ENCODE measurements at places on chromosomes 3 and 15.
A peak's percentile ranks its signal among the peaks of the same experiment; 100 is the strongest.

DNA sequence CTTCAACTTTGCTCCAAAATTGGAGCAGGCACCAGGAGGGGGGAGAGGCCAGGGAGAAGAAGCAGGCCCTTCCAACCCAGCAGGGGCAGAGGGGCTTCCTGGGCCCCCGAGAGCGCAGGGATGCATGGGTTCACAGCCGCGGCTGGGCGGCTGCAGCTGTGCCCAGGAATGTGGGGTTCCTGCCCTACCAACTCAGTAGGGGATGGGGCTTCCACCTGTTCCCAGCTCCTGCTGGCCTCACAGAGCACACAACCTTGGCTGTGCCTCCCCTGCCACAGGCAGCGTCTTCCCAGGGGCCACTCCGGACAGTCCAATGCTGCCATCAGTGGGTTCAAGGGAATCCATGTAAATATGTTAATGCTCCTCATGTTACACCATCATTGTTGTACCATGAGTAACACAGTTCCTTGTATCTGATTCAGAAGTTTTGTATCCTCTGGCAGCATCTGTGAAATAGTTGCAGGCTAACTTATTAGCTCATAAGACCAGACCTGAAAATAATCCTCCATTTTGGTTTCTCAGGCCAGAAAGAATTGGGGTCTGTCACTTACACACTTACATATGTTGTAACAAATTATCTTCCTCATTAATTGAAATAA, 12.1 kb upstream of the SIAH2 start:
- no peak for DNase-seq

DNA sequence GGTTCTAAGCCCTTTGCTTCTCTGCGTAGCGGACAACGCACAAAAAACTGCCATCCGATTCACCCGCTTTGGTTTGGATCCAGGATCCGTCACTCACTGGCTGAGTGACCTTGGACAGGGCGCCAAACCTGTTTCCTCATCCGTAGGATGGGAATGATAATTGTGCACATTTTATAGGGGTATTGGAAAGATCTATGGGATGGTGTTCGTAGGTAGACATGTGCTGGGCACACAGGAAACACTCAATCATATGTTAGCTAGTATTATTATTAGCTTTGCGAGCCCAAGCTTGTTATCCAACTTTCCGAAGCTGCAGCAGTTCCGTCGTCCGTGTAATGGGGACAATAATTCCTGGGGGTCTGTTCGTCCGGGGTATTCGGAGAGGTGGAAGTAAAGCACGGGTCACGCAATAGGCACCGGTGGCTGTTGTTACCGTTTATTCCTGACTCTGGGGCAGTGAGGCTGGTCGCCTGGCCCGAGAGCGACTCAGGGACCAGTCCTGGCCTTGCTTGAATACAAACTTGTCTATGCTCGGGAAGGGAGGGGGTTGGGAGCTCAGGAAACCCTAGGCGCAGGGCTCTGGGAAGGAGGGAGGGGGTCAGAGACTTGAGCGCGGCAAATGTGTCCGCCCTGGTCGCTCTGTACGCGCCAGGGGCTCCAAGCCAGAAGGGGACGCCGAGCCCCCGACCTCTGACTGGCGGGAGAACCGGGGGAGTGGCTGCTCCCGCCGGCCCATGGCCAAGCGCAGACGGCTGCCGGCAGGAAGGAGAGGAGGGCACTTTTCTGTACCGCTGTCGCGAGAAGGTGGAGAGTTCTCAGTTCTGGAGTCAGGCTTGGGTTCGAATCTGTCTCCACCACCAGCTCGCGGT, 1.3 kb downstream of the SPSB4 start:
- DNase-seq: no peak

GRCh38 chr15:70569091-70569713, 194.2 kb downstream of the UACA start:
- DNase-seq: no peak

DNA sequence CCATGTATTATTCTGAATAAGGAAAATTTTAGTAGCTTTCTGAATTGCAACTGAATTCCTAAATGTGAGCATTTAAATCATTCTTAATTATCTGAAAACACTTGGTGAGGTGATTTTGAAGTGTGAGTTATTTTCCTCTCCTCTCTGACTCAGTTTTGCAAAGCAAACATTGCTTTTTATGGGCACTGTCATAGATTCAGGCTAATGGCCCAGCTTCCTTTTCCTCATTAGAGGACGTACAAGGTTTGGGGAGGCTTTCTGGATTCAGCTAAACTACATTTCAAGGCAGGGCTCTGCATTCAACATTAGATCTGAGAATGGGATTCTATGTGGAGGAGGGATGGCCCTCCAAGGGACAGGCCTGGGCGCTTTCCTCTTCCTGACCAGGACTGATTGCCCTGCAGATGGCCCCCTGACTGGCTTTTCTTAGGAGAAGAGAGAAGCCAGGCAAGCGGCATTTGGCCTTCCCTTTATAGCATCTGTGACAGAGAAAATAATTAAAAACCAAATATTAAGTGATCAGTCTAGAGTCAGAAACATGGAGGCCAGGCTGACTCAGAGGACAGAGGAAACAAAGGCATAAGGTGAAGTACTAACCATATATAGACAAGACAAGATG, 53.0 kb upstream of the STXBP5L start:
- DNase-seq: no peak

GRCh38 chr3:127834771-127835170, 12.5 kb upstream of the MGLL start:
- no peak for DNase-seq

- DNase-seq: no peak
These were observed 290.4 kb upstream of the C2CD4B start for GRCh38 chr15:62455441-62455921.

DNA sequence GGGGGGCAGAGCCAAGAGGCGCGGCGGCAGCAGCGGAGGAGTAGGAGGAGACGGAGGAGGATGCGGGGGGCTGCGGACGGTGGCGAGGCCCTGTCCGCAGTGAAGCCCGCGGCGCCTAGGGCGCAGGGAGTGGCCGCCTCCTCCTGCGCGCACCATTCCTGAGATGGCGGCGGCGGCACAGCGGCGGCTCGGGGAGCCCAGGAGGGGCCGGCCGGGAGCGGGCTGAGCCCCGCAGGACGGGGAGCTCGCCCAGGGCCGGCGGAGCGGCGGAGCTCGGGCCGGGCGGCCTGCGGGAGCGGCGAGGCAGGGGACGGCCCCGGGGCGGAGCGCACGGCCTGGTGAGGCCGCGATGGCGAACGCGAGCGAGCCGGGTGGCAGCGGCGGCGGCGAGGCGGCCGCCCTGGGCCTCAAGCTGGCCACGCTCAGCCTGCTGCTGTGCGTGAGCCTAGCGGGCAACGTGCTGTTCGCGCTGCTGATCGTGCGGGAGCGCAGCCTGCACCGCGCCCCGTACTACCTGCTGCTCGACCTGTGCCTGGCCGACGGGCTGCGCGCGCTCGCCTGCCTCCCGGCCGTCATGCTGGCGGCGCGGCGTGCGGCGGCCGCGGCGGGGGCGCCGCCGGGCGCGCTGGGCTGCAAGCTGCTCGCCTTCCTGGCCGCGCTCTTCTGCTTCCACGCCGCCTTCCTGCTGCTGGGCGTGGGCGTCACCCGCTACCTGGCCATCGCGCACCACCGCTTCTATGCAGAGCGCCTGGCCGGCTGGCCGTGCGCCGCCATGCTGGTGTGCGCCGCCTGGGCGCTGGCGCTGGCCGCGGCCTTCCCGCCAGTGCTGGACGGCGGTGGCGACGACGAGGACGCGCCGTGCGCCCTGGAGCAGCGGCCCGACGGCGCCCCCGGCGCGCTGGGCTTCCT, at the start of gene GPR27:
GPR27 (plus strand) TSS at position 155 of the 909 bp plus-strand sequence; CDS start at position 350, 195 bp downstream.
- DNase-seq: peak; percentile 28

DNA sequence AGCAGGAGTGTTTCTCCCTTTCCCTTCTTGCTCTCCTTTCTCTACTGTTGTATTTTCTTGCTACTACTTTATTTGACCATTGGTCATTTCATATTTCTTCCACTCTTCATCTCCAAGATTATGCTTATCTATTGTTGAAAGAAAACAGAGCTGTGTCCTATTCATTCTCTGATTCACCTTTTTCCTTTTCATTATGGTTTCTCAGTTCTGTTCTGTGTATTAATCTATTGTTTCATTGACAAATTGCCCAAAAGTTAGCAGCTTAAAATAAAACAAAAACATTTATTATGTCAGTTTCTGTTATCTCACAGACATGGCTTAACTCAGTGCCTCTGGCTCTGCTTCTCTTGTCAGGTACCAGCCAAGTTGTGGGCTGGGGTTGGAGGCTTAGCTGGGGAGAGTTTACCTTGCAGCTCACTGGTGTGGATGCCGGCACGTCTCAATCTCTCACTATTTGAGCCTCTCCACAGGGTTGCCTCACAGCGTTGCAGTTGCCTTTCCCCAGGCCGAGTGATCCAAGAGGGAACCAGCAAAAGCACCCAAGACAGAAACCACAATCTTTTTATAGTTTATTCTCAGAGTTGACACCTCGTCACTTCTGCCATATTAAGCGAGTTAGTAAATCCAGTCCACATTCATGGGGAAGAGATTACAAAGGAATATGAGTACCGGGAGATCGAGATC, 36.9 kb upstream of the FILIP1L start:
- DNase-seq: no peak

- DNase-seq: no peak
These were observed 56.8 kb downstream of the DNAH1 start for GRCh38 chr3:52372822-52373504.

GRCh38 chr3:38345879-38346586, 552 bp upstream of the XYLB start:
- no peak for DNase-seq

DNA sequence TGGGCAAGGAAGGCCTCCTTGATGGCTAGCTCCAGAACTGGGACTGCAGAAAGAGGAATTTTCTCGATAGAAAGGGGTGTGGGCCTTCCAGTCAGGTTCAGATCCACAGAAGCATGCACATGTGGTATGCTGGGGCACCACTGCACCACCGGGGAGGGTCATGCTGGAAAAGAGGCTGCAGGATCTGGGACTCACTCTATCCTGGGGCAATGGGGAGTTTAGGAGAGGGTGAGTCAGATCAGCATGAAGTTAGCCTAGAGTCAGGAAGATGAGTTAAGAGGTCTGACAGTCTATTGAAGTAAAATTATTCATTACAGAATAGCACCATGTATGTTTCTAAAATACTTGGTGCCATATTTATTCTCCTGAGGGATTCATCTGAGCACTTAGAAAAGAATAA, 130.2 kb upstream of the TOPAZ1 start:
- no peak for DNase-seq

GRCh38 chr3:195133462-195133861, 137.5 kb downstream of the XXYLT1 start:
- DNase-seq: peak; percentile 12

DNA sequence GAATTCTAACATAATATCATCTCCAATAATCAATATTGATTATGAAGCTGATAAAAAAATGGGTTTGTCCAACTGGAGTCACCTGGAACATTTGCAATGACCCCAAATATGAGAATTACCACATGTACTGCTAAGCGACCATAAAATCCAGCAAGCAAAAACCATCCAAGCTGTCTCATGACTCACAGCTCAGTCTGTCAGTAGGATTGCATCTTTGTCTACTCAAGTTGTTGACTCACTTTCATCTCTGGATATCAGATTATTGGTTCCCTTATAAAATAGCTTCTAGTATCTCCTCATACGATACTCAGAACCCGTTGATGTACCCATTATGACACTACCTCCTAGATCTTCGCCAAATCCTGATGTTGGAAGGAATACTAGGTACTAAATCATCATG, 209.8 kb upstream of the ATP11B start:
- DNase-seq: no peak

- no peak for DNase-seq
These were observed 768.5 kb upstream of the CFAP20DC start for GRCh38 chr3:59818033-59818918.

DNA sequence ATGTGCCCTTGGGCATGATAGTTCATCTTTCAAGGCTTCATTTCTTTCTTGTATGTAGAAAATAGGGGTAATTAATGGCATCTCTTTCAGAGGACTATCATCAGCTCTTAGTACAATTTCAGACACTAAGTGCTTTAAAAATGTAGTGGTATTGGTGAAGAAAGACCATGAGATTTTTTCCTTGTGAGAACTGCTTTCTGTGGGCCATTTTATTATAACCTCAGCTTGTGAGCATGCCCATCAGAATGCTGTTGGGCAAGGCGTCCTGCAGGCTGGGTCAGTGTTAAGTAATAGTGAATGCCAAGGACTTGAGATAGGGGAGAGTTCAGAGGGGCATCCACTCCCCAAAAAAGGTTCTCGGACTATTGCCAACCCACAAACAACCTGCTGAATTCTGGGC, 187.9 kb downstream of the GHSR start:
- DNase-seq: no peak

- DNase-seq: no peak
These were observed 53.5 kb downstream of the SUCNR1 start for GRCh38 chr3:151926956-151927355.

GRCh38 chr3:63921741-63922482, 9.7 kb upstream of the SCAANT1 start:
- no peak for DNase-seq

GRCh38 chr3:148932972-148933371, 58.4 kb upstream of the GYG1 start:
- DNase-seq: no peak

DNA sequence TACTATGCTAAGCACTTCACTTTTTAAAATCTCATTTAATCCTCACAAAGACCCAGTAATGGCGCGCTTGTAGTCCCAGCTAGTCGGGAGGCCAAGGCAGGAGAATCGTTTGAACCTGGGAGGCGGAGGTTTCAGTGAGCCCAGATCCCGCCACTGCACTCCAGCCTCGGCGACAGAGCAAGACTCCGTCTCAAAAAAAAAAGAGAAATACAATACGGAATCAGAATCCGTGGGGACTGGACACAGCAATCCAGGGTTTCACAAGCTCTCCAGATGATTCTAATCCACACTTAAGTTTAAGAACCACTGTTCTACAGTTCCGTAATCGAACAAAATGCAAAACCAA, 426 bp upstream of the SUMF1 start:
- no peak for DNase-seq

GRCh38 chr3:96960661-96961330, 146.4 kb downstream of the EPHA6 start:
- DNase-seq: no peak

Data from stimulated activated CD4-positive, alpha-beta T cell treated with anti-CD3 and anti-CD28 coated beads, Interleukin-1b, Interleukin-23, amount 100 ng/mL, for 4 hours (primary cell).